ENCODE measurements at places on chromosomes 2 and 18.

DNA sequence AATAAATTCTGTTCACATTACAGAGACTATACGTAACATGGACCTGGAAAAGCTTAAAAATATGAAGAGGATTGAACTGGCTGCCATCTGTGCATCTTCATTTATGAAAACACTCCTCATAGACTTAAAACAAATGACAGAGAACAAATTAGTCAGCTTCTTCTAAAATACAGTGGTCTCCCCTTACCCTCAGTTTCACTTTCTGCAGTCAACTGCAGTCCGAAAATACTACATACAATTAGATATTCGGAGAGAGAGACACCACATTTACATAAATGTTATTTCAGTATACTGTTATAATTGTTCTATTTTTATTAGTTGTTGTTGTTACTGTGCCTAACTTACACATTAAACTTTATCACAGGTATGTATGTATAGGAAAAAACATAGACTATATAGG lies 6.5 kb downstream of the RNF103 start:
- DNase-seq = no peak

- DNase-seq = no peak
Observed at GRCh38 chr18:48609820-48610815, 71.3 kb downstream of the CTIF start.

GRCh38 chr2:189835855-189836558 lies 51.8 kb downstream of the PMS1 start:
- DNase-seq = no peak

DNA sequence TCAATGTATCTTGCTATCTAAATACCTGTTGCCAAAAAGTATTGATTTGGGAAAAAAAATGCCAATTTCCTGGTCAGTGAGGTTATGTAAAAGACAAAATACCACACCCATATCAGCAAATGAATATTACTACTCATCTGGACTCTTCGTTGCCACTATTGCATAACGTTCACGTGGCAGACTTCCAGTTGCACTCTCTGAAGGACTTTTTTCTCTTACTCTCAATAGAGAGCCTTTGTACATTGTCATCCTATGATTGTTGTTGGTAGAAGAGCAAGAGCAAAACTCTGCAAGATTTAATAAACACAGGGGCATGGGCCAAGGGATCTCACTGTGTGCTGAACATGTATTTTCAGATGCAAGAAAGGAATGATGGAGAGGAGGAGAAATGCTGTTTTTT lies 689.8 kb downstream of the MBD2 start:
- DNase-seq = no peak

- DNase-seq = no peak
Observed at GRCh38 chr2:65731476-65731875, 299.1 kb upstream of the SPRED2 start.

GRCh38 chr2:119721043-119721442 lies 38.7 kb upstream of the PTPN4 start:
- DNase-seq = no peak

GRCh38 chr2:218607436-218608115 lies at the start of gene PLCD4:
Gene PLCD4 (plus strand): TSS chr2:218607899. CDS start chr2:218615740, 7,841 bp downstream.
- DNase-seq = no peak

DNA sequence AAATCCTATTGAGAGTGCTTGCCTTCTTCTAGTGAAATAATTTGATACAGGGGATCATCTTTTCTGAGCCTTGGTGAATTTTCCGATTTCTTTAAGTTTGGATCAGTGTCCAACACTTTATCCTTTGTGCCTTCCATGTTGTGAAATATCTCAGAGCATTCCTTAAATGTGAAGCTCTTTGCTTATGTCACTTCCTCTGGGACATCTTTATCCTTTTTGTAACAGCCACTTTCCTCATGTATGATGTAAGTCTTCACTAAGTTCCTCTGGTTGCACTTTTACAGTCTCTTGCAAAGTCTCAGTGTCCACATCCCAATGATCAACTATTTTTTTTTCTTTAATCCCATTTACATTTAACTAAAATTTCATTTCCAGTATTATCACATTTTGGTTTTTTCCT lies 254.2 kb downstream of the EN1 start:
- DNase-seq = no peak

- no peak for DNase-seq
Observed at GRCh38 chr2:231479455-231479854, 15.2 kb upstream of the NCL start.

GRCh38 chr2:209441541-209441940 lies 17.7 kb downstream of the MAP2 start:
- no peak for DNase-seq

DNA sequence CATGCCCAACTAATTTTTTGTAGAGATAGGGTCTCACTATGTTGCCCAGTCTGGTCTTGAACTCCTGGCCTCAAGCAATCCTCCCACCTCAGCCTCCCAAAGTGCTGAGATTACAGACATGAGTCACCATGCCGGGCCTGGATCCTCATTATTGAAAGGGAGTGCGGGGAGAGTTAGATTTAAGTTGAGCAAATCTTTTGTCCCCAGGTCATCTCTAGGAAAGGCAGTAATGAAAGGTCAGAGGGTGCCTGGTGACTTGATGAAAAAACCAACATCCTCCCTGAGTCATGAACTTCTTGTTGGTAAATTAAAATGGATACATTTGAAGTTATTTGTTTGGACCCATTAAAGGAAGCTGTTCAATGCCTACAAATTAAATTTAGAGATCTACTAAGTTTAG lies 25.1 kb downstream of the STAT4 start:
- DNase-seq = no peak

DNA sequence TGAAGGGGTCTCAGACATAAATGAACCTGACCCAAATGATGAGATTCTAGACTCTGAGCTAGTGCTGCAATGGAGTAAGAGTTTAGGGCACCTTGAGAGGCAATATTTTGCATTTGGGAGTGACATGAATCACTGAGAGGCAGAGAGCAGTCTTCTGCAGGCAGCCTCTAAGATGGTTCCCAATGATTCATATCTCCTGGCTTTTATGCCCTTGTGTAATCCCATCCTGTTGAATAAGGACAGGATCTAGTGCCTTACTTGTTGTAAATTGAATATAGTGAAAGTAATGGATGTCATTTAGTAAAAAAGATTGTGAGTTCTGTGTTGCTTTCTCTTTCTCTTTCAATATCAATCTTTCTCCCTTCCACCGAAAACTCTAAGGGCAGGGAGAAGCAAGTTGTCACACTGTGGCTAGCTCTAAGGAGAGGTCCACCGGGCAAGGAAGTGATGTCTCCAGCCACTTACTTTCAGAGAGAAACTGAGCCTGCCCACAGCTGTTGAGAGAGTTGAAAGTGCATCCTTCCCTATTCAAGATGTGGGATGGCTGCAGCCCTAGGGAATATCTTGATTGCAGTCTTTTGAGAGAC lies 144.7 kb downstream of the TRIB2 start:
- DNase-seq = no peak

DNA sequence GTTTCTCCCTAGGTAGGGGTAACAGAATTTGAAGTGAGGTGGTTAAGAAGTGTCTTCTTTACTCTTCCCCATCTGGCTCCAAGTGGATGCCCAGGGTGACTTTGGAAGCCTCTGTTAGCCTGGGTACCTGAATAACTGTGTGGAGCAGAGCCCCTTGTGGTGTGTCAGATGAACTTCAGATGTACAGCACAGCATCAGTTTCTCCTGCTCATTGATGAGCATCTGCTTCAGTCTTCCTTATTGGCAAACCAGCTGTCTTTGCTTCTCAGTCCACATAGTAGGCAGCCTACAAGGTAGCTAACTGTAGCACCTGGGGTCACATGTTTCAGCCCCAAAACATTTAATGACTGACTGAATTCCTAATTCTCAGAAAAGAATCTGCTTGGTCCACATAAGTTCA lies 56.2 kb upstream of the ATP8B1 start:
- no peak for DNase-seq

DNA sequence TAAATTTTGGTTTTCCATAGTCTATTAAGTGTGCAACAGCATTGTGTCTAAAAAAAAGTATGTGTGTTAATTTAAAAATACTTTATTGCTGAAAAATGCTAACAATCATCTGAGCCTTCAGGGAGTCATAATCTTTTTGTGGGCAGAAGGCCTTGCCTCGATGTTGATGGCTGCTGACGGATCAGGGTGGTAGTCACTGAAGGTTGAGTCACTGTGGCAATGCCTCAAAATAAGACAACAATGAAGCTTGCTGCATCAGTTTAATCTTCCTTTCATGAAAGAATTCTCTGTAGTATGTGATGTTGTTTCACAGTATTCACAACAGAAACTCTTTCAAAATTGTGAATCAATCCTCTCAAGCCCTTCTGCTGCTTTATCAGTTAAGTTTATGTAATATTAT lies 31.3 kb downstream of the HDHD2 start:
- DNase-seq = no peak

DNA sequence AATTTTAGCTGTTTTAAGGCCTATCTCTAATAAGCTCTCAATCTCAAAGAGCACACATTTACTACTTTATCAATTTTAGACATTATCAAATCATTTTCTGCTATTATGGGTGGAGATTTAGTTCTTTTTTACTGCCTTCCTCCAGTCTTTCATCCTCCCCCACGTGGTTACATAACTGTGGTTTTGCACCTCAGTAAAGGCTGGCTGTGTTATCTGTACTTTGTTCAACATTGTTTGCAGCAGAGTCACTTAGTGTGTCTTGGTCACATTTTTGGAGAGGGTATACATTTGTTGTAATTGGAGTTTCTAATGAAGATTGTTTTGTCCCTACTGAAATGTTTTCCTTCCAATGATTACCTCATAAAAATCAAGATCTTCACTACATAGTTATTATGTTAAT lies 549.6 kb upstream of the CELF4 start:
- DNase-seq = no peak

DNA sequence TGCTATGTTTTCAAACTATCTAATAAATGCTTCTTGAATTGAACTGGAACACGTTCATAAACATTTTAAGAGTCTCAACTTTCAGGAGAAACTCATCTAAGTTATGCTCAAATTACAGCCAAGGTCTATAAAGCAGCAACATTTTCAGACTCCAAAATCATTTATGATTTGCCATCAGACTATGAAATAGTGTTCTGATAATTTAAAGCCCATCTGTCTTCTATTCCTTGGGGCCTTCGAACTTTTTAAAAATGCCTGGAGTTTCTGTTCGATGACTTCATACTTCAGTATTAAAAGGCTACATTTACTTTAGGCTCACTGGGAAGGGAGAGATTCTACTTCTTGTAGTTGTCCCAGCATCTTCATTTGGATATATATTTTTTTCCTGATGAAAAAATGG lies 73.6 kb upstream of the NXPH2 start:
- no peak for DNase-seq

DNA sequence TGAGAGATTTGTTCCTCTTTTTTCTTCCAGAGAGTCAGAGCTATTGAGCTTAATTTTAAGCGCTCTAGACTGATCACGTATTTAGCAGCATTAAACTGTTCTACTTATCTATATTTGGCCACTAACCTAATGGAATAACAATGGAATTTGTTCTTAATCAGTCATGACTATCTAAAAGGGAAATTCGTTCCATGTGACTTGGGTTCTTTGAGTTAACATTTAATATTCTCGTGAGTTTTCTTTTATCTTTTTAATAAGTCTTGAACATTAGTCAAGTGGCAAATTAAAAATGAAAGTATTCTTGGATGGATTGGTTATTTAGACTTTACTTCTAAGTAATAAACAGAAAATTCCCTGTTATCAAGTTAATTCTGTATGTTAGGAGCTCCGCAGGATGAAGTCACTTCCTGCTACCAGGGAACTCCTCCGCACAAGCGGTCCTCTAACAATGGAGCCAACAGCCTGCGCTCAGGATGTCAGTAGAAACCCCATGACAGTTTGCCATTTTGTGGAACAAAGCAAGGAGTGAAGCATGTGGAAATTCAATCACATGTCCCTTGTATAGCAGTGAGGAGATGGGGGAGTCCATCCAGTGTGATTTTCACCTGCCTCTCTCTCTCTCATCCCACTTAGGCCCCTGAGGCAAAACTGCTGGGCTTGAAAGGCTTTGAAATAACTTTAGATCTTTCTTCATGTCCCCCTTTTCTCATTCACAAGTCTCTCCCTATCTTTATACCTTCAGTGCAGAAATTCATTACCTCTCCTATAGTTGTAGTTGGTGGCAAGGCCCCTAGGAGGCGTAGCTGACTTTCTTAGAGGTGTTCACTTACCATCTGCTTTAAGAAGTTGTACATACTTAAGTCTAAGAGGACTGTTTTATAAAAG lies 138.1 kb downstream of the WDR7 start:
- DNase-seq = no peak

DNA sequence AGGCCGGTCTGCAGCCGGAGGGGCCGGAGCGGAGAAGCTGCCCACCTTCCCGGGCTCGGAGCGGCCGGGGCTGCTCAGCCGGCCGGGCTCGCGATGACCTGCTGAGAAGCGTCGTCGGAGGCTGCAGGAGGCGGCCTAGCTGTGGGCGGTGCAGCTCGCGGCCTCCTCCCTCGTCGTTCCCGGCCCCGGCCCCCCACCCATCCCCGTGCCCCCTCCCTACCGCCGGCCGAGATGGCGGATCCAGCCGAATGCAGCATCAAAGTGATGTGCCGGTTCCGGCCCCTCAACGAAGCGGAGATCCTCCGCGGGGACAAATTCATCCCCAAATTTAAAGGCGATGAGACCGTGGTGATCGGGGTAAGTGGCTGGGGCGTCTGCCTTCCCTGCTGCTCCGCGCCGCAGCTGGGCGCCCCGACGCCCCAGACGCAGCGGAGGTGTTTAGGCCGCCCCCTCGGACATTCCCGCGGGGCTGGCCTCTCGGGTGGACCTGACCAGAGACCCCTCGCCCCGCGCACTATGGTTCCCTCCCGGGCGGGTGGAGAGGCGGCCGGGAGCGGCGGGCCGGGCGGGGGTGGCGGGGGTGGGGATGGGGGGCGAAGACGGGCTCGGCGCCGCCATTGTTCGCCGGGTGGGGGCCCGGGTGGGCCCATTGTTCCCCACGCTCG lies 492 bp downstream of the KIF5C start:
- no peak for DNase-seq
